ENCODE measurements at places on chromosomes 13 and 19. TPM values are rescaled to one million over a fixed set of nuclear protein-coding genes. Genes with fewer than 3 reads are reported as not detected.

DNA sequence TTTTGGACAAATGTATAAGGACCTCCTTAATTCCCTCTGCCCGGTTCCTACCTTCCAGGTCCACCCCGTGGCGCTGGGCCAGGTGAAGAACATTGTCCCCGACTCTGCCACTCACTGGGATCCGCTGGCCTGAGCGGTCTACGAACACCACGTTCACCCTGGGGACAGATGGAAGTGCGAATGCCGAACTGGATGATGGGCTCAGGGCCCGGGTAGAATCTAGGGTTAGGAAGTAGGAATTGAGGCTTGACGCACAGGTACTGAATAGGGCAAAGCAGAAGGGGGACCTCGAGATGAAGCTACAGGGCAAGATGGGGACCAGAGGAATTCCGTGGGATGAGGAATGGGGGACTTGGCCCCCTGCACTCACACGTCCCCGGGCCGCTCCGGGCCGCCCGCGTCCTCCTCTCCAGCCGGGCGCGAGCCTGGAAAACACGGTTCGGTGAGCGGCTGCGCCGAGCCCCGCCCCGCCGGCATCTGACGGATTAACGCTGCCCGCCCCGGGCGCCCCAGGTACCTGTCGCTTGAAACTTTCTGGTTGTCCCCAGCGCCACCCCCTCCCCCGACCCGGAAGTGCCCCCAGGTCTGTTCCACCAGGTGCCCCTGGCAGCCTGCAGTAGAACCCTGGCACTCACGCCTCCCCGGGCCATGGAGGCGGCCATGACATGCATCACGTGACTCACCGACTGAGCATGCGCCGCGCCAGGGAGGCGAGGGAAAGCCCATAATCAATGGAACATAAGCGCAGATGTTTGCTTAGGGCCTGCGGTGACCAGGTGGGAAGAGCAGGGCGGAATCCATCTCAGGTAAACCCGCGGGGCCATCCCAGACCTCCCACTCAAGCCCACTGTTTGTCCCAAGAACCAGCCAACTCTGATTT lies at the start of gene FDX2:
TSS of gene FDX2 (minus strand) at position 681 of the 880 bp plus-strand sequence. CDS start at position 662, 19 bp downstream.
- DNase-seq: peak; percentile 90

DNA sequence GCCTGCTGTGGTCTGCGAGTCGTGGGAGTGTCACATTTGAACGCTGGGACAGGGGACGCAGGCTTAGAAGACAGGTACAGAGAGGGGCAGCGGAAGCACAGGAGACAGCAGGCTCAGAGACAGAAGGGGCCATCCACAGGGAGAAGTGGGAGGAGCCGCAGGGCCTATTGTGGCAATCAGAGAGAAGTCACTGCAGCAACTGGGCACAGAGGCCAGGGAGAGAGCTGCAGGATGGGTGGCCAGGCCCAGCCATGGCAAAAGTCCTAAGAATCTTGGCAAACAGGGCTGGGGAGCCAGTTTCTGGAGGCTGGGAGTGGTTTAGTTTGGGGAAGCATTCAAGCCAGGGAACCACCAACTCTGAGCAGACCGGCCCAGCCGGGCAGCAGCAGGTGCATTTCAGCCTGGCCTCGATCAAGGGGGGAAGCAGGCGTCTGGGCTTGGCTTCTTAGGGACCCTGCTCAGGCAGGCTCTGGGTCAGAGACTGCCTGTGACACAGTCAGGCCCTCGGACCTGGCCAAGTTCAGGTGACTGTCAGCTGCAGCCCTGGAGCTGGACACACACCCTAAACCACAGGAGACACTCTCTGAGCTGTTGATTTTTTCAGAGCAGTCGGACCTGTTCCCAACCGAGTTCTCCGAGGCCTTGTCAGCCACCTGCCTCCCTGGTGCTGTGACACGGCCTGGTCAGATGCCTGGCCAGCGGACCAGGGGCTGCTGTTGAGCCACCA lies 11.8 kb downstream of the SH3GL1 start:
- no peak for DNase-seq

- no peak for DNase-seq
Observed at GRCh38 chr13:98934243-98934642, 43.6 kb downstream of the DOCK9 start.

- no peak for DNase-seq
Observed at GRCh38 chr19:7637374-7638256, 705 bp downstream of the STXBP2 start.

Gene ANKLE1
- total RNA-seq: 17.5 TPM

Gene CEACAM5
- total RNA-seq: 0.54 TPM
